ENCODE measurements at places on chromosomes 5 and 9.

DNA sequence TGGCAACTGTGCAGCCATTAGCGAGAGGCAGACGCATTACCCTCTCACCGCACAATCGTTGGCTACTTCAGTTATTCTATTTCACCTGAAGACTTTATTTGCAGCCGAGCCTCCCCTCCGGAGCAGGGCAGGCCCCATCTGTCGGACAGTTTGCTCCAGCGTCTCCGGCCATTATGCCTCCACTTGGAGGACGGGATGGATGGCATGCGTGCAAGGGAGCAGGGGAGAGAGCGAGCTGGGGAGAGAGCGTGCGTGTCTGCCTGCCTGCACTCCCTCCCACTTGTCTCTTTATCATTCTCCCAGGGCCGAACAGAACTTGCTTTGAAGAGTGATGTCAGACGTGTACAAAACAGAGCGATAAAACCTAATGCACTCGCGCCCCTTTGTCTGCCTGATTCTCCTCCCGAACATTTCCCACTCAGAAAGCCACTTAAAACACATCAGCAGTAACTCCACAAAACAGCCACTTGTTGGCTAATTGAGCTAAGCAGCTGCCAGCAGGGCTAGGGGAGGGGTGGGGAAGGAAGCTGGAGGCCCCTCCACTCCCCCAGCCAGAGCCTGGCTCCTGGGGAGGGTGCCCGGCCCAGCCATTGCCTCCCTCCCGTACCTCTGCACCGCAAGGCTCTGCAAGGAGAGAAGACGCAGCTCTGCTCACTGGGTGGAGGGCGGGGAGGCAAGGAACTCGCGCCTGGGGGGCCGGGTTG is 43.4 kb upstream of the FUBP3 start:
- no peak for DNase-seq

GRCh38 chr9:34694811-34695210 is 3.7 kb upstream of the CCL19 start:
- DNase-seq, result no peak

GRCh38 chr5:126694403-126694802 is 82.5 kb upstream of the LMNB1 start:
- DNase-seq, result no peak

DNA sequence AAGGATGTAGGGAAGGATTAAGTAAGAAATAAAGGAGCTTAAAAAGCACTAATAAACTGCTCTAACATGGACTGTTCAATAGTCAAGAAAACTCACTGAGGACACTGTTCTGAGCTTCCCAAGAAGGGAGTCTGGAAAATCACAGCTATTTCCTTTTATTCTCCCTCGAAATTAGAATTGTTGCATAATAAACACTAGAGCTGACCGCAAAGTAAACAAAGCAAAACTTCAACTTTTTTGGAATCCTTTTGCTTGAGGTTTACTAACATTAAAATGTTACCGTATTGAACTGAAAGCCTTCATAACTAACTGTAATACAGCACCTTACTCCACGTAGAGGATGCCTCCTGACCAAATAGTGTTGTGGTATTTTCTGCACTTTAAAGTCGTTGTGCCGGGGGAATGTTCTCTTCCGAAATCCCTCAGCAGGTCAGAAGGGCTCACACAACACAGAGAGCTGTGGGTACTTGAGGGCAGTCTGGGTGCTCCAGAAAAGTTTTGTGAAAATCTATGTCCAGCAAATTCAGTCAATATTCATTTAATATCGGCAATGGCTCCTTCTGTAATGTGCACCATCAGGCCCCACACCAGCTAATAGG is 59.2 kb downstream of the TTLL11 start:
- DNase-seq, result no peak

DNA sequence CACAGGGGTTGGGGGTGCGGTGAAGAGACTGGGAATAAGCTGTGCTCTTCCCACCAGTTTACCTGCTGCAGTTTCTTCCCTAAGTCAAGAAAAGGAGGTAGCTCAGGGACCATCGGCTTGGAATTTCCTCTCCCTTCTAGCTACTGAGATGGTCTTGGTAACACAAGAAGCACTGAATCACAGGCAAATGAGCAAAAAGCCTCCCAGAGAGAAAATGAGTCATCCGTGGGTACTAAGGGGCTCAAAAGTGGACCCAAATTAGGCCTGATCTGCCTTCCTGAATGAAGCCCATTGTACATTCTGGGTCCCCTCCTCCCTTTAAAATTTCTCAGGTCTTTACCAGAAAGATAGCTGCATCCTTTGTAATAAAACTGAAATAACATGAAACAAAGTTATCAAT is 49.9 kb downstream of the PTPN3 start:
- no peak for DNase-seq

GRCh38 chr5:138053554-138053953 is 20.7 kb upstream of the FAM13B start:
- DNase-seq, result no peak

- no peak for DNase-seq
These were observed 16.3 kb upstream of the LAMC3 start for GRCh38 chr9:130992682-130993032.

- DNase-seq, result no peak
These were observed 167.2 kb downstream of the HMHB1 start for GRCh38 chr5:143979044-143979690.

DNA sequence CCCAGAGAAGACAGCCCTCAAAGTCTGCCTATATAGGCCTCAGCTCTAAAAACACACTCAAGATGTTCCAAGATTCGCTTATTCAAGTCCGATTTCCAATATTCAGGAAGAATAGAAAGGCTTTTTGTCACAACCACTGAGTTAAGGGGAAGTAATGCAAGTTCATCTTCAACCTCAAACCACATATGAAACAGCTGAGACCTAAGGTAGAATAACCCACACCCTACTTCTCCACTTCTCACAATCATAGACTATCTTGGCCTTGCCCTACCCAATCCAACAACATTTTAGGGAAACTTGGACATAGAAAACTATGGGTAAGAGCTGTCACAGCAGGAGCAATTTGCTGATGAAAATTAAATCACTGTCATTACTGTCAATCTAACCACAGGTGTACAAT is 152.0 kb upstream of the LRRTM2 start:
- DNase-seq, result no peak

- DNase-seq, result no peak
These were observed 3.2 kb downstream of the ELL2 start for GRCh38 chr5:95958310-95959014.

- DNase-seq, result no peak
These were observed 11.5 kb downstream of the IGFBPL1 start for GRCh38 chr9:38412751-38413150.

- no peak for DNase-seq
These were observed 233.3 kb downstream of the ZNF608 start for GRCh38 chr5:124512952-124513632.

DNA sequence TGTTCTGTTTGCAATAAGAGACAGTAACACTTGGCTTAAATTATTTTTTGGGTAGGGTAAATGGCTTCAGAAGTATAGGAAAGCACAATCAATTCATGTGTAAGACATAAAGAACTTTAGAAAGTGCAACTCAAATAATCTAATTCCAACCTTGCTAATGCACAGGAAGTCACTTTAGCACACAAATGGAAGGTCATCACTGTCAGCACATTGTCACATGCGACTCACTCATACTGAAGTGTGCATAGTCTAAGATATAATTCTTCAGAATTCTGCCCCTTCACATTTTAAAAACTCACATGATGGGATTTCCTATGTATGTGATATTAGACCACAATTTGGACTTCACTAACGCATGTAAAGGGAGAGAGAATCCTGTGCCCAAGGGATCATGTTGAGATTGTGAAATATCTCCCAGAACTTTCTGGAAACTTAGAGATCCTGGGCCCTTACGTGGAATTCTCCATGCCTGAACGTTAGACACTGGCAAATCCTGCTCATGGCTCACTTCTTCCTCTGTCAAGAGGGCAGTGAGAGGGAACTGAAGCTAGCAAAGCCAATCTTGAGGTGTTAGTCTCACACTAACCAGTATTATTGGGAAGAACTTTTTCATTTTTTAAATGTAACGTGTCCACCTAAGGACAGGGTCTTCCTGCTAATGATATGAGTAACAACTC is 403.2 kb upstream of the PTGER4 start:
- no peak for DNase-seq

DNA sequence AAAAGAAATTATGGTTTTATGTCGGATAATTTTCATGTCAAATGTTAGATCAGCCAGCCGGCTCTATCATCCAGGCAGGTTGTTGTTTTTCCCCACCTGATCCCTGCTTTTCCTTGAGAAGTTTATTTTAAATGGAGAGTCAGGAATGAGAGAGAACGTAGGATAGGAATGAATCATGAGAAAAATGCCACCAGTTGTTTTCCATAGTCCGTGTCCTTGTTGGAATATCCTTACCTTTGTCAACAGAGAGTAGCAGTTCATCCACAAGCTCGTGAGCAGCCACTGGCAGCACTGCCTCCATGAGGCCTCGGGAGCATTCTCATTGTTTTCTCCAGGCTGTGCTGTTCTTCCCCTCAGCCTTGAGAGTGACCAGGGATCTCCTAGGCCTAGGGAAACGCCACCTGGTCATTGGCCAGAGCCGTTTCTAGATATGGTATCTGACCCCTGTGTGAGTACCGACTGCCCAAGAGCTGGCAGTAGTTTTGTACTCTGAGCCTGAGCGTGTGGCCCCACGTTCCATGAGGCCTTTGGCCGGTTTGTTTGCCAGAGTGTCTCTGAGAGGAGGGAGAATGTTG is 293.3 kb downstream of the FANCC start:
- no peak for DNase-seq

DNA sequence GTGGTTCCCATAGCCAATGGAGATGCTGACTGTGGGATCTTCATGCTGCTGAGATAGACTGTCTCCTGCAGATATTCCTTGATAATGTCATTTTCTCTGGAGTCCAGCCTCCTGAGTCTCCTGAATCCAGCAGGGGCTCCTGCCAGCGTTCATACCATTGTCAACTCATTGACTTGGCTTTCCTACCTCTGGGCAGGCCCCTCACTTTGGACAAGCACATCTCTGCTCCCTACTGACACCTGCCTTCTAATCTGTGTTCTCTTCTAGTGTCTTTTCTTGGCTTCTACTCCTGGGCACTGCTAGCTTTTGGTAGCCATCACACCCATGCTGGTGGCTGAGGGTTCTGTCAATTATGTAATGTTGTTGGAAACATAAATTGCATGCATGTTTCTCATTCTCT is 138.0 kb downstream of the ADCY2 start:
- no peak for DNase-seq

GRCh38 chr9:92846662-92847145 is 31.1 kb downstream of the ZNF484 start:
- no peak for DNase-seq

- no peak for DNase-seq
These were observed 40.4 kb downstream of the ZDHHC21 start for GRCh38 chr9:14652729-14653377.

GRCh38 chr9:113634596-113635515 is 171.3 kb downstream of the RGS3 start:
- DNase-seq, result no peak

DNA sequence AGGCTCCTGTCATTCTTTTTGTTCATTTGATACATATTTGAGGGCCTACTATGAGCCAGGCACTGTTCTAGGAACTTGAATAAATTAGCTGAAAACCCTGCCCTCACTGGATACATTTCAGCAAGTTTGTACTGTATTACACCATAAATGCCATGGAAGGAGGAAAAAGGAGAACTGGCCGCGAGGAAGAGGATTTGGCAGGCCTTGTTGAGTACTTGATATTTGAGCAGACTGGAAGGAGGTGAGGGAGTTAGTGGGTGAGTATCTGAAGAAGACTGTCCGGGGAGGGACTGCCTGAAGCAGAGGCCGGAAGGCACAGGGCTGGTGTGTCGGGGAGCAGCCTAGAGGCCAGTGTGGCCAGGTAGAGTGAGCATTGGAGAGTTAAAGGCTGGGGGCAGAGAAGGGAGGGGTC is 4.5 kb downstream of the SNX30 start:
- no peak for DNase-seq

DNA sequence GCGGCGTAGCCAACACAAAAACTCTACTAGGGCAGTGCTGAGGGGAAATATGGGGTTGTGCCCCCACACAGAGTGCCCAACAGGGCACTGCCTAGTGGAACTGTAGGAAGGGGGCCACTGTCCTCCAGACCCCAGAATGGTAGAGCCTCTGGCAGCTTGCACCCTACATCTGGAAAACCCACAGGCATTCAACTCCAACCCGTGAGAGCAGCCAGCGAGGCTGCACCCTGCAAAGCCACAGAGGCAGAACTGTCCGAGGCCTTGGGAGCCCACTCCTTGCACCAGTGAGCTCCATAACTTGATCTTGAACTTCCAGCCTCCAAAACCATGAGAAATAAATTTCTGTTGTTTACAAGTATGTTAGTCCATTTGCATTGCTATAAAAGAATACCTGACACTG is 27.7 kb downstream of the GRAMD2B start:
- no peak for DNase-seq

DNA sequence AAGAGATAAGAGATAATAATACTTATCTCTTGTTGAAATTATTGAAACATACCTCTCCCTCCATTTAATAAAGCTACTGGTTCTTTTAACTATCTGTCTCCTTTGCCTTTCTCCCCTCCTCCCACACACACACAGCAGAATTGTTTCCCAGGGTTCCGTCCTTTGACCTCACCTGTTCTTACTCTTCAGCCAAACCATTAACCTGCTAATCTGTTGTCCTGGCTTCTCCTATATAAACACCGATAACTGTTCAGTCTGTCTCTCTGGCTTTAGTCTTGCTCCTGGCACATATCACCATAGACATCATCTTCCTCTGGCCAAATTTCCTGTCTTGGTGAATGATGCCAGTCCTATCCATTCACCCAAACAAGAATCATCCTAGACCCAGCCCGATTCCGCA is 7.7 kb downstream of the RHOBTB3 start:
- no peak for DNase-seq

DNA sequence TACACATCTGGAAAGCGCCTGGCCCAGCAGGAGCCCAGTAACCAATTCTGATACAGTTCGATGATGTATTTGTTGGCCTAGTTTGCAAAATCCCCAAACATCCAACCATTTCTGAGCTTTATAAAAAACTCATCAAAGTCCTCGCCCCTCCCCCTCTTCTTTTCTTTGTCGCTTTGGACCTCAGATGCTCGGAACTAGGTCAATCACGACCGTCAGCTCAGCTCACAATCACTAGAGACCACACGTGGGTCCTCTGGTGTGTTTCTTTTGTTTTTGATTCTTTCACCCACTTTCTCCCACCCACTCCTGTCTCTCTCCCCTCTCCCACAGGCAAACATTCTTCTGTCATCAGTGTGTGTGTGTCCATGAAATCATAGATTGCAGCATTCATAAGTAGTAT is 26.7 kb upstream of the ZBTB43 start:
- DNase-seq, result no peak

- DNase-seq, result no peak
These were observed 919.8 kb upstream of the EDIL3 start for GRCh38 chr5:85304524-85304923.

GRCh38 chr9:68545033-68545705 is 4.5 kb upstream of the TMEM252 start:
- DNase-seq, result no peak
